ENCODE measurements at places on chromosomes 5 and 9.

- DNase-seq, result peak; percentile 53
Observed at GRCh38 chr5:172283020-172283861, at the start of gene UBTD2. UBTD2 (minus strand) TSS chr5:172283764; CDS start chr5:172283665, 99 bp downstream.

- no peak for DNase-seq
Observed at GRCh38 chr5:55988979-55989638, 5.7 kb downstream of the IL6ST start.

GRCh38 chr5:39207345-39208045 lies 11.9 kb downstream of the FYB1 start:
- DNase-seq, result no peak

- no peak for DNase-seq
Observed at GRCh38 chr5:179160584-179160983, 100.4 kb downstream of the ZNF354C start.

DNA sequence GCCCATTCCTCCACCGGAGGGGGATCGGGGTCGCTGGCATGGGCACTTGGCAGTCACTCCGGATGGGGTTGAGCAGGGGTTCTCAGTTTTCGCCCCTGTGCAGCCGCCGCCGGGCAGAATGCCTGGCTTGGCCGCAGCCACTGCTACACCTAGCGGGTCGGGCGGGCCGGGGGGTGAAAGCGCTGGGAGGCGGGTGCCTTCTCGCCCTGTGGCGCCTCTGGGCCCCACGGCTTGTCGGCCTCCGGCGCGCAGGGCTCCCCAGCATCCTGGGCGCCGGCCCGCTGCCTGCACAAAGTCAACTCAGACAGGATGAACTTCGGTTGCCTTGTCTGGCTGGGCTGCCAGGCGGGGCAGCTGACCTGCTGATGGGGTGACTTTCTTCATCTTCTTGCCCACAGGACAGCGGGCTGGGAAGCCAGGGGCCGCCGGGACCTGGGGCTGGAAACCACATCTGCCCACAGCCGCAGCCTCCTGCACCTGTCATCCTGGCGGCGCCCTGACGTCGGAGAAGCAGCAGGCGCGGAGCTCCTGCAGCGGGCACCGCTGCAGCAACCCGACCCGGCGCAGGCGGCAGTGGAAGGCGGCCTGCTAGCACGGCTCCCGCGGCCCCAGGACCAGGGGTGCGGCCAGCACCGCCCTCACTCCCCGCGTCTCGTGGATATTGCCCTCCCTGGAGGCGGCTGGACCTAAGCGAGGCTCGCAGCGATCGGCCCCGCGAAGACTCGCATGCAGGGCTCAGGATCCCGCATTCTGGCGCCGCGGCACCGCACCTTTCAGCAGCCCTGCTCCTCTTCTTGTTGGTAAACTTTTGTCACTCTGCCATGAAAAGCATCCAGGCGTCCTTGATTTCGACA lies 1.3 kb upstream of the ANKRD18A start:
- DNase-seq, result peak; percentile 49

DNA sequence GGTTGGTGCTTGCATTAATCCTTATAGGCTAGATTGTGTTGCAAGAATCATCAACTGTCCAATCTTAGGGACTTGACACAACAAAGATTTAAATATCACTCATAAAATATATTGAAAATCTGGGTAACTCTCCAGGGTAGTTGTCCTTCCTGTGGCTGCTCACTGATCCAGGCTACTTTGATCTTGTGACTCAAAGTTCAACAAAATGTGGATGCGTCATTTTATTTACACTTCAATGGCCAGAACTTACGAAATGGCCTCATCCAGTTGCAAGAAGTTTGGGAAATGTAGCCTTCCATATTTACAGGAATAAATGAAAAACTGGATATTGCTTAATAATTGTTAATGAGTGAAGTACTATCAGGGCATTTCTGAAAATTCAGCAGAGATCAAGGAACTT lies 235.5 kb upstream of the ACTBL2 start:
- DNase-seq, result no peak

- DNase-seq, result no peak
Observed at GRCh38 chr9:114472765-114473446, 32.4 kb downstream of the WHRN start.

- DNase-seq, result no peak
Observed at GRCh38 chr9:99011161-99011709, 67.5 kb downstream of the COL15A1 start.

- no peak for DNase-seq
Observed at GRCh38 chr5:180180846-180181245, 28.2 kb downstream of the RASGEF1C start.

DNA sequence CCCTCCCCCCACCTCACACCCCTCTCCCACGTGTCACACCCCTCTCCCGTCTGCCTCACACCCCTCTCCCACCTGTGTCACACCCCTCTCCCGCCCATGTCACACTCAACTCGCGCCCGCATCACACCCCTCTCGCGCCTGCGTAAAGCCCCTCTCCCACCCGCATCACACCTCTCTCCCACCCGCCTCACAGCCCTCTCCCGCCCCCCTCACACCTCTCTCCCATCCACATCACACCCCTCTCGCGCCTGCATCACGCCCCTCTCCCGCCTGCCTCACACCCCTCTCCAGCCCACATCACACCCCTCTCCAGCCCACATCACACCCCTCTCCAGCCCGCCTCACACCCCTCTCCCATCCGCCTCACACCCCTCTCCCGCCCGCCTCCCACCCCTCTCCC lies 173.5 kb upstream of the FOXD4L5 start:
- DNase-seq, result no peak

GRCh38 chr9:15867334-15867733 lies 314.5 kb downstream of the CCDC171 start:
- DNase-seq, result no peak

DNA sequence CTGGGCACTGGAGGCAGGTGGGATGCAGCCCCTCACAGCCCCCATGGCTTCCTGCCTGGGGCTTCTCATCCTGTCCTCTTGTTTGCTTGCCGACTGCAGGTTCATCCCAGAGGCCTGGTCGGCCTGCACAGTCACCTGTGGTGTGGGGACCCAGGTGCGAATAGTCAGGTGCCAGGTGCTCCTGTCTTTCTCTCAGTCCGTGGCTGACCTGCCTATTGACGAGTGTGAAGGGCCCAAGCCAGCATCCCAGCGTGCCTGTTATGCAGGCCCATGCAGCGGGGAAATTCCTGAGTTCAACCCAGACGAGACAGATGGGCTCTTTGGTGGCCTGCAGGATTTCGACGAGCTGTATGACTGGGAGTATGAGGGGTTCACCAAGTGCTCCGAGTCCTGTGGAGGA lies 232.7 kb downstream of the ADAMTSL1 start:
- no peak for DNase-seq

DNA sequence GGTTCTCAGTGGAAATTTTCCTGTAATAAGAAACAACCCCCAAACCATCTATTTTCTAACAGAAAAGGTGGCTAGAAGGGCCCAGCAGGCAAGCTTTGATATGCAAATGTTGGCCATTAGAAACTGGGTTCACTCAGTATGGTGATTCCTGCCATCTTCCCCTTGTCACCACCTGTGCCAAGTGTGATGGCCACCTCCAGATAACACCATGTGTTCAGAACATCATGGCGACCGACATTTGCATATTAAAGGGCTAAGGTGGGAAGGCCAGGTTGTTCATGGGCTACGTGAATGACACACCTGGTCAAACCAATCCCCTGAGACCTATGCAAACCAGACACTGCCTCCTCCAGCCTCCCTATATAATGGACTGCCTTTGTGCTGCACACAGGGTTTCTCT lies 20.4 kb downstream of the FOXE1 start:
- no peak for DNase-seq

GRCh38 chr9:87543251-87543650 lies 45.6 kb downstream of the DAPK1 start:
- DNase-seq, result no peak

- DNase-seq, result no peak
Observed at GRCh38 chr9:70477146-70477745, 62.8 kb upstream of the KLF9 start.
